ENCODE measurements at places on chromosomes 4 and X.

- DNase-seq = no peak
Observed at GRCh38 chr4:77282305-77282704, 125.3 kb downstream of the CCNG2 start.

DNA sequence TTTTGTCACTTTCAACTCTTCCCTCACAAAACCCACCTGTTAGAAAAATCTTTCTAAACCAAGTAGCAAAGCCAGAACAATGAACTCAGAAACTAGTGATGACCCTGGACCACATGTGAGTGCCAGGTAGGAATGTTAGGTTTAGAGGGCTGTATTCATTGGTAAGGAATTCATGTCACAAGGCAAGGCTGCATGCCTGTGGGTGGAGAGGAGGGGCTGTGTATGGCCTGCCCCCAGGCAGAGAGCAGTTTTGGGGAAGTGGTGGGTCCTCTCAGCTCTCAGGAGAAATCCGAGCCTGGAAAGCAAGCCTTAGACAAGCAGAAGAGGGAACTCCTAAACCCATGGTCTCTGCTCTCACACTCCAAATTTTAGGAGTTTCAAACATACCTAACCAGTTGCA, 2.4 kb downstream of the RNF175 start:
- DNase-seq = no peak

GRCh38 chr4:127623797-127624083, 9.0 kb upstream of the INTU start:
- no peak for DNase-seq

GRCh38 chr4:134117392-134118183, 84.0 kb downstream of the PABPC4L start:
- DNase-seq = no peak

DNA sequence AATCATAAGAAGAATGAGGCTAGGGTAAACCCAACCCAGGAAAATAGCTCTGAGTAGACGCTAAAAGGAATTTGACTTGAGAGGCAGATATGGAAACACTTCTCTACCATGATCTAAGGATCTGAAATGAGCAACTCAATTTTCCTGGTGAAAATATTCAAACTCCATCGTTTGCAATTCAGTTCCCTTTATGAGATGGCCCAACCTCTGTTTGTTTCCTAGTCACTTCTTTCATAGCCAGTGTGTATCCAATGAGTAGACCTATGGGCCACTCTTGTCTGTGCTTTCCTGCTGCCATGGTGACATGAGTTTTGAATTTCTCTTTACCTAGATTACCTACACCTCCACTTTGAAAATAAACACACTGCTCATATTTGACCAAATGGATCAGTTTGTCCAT, 176.2 kb upstream of the GPRIN3 start:
- no peak for DNase-seq

- no peak for DNase-seq
Observed at GRCh38 chr4:89071311-89071710, 14.3 kb upstream of the FAM13A start.

- DNase-seq = no peak
Observed at GRCh38 chrX:9337046-9337445, 127.8 kb upstream of the TBL1X start.

Data from stimulated activated CD8-positive, alpha-beta memory T cell treated with anti-CD3 and anti-CD28 coated beads, Interleukin-7, amount 100 ng/mL, for 1 hour (primary cell).